ENCODE measurements at places on chromosomes 16 and 17.

DNA sequence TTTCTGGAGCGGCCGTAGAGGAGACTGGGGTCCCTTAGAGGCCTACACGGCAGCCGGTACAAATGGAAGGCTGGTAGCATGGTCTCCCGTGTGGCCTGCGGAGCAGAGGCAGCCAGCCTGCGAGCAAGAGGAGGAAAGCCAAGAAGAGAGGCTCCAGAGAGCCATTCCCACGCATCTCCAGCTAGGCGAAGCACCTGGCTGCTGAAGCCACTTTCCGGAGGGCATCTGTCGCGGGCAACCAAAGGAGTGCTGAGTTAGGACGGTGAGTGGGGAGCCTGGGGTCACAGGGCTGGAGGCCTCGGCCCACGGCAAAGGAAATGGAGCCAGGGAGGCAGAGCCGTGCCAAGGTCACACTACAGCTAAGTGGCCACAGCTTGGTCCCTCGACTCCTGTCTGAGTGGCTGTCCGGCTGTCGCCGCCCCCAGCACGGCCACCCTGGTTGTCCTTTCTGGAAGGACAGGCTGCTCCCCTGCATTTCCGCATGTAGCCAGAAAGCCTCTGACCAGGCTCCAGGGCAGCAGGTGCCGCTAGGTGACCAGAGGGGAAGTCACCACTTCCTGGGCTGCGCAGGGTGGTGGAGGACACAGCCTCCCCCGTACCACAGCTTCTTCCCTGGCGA lies 33.7 kb downstream of the ENGASE start:
- no peak for DNase-seq

GRCh38 chr16:20676268-20676825 lies 21.1 kb downstream of the ACSM1 start:
- DNase-seq: no peak

DNA sequence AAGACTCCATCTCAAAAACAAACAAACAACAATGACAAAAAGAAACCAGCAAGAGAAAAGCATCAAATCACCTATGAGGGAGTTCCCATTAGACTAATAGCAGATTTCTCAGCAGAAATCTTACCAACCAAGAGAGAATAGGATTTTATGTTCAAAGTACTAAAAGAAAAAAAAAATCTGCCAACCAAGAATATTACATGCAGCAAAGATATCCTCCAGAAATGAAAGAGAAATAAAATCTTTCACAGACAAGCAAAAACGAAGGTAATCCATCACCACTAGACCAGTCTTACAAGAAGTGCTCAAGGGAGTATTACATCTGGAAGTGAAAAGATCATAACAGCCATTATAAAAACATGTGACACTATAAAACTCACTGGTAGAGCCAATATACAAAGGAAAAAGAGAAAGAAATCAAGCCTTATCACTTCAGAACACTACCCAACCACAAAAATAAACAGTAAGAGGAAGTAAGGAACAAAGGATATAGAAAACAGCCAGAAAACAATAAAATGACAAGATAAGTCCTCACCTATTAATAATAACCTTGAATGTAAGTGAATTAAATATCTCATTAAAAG lies 66.3 kb downstream of the STX8 start:
- DNase-seq: no peak

GRCh38 chr17:50679008-50679544 lies 28.6 kb downstream of the ANKRD40 start:
- DNase-seq: no peak

DNA sequence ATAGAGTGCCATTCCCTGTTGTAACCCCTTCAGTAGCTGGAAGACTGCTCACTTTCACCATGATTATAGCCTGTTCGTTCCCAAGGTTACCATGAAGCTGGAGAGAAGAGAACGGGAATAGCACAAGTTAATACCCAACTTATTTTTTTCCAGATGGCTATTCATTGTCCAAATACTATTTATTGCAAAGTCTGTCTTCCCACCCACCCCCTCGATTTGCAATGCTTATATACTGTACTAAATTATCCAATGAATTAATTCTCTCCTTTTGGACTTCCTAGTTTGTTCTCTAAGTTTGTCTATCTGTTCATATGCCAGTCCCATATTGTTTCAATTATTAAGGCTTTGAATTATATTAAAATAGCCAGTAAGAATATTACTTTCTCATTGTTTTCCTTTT lies 231.0 kb downstream of the RAB11FIP4 start:
- DNase-seq: no peak

GRCh38 chr17:75412455-75413317 lies 7.2 kb upstream of the GRB2 start:
- DNase-seq: peak; percentile 47

DNA sequence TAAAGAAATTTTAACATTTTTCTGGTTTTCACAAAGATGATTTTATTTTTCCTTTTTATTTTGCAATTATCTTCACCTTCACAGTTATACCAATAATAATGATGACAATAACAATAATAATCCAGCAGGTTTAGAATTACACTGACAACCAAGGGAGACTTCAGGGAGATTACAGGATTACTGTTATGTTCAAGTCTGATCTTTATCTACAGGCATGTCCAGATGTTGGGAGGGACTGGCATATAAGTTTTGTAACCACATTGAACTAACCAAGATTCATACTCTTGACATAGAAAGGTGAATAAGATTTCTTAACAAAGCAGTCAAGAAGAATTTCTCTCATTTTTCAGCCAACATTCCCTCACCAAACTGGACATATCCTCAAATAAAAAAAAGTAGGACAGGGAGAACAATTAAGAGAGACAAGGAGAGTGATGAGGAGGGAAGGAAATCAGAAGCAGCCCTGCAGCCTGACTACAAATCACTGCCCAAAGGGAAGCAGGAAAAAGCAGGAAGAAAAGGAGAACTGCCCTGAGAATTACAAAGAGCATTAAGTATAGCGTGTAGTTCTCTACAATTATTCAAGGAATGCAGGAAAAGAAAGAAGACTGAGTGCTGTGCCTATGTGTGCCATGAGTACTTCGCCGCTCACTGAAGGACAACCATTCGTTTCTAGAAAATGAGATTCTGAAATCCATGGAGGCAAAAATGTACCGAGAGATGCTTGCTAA lies 155.7 kb upstream of the C17orf78 start:
- DNase-seq: no peak

DNA sequence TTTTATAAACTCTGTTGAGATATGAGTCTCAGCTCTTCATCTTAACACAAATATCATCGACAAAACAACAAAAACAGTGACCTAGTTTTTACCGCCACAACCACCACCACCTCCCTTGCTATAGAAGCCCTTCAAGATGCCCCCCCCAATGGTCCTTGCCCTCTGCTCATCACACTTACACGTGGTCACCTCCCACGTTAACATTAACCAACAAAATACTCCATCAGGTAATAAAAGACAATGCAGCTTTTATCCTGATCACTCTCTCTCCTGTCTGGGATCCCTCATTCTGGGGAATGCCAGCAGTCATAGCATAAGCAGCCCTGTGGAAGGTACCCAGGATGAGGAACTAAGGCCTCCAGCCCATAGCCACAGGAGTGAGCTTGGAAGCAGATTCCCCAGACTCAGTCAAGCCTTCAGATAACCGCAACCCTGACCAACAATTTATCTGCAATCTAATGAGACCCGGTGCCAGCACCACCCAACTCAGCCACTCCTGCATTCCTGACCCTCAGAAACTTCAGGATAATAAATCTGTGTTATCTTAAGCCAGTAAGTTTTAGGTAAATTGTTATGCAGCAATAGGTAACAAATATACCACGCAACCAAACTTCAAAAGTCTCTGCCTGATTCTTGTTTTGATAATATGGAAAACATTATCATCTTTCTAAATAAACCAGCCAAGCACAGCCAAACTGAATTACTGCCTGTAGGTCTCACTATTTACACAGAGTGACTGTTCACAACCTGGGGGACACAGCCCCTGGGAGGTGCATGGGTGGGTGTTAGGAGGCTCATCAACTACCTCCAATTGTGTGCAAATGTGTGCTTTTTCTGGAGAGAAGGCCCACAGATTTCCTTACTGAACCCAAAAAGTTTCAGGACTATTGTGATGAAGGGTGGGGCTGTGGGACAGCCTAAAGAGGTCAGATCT lies 6.1 kb downstream of the PECAM1 start:
- DNase-seq: no peak

GRCh38 chr17:66807182-66807581 lies 27.7 kb upstream of the CACNG5 start:
- DNase-seq: no peak

DNA sequence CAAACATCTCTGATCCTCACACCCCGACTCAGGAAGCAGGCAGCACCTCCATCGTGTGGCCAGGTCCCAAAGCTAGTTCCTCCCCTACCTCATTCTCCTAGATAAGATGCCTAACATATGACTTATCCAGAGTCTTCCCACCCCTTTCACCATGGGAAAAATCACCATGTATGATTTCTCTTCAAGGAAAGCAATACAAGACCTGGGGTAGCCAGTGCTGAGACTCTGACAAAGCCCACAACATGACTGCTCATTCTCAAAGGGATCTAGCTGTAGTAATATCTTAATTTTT lies 45.1 kb downstream of the CMTM4 start:
- no peak for DNase-seq

GRCh38 chr16:20051147-20051546 lies 22.5 kb downstream of the GPR139 start:
- no peak for DNase-seq

- no peak for DNase-seq
Measured at GRCh38 chr16:72677662-72678447, 370.1 kb downstream of the ZFHX3 start.

DNA sequence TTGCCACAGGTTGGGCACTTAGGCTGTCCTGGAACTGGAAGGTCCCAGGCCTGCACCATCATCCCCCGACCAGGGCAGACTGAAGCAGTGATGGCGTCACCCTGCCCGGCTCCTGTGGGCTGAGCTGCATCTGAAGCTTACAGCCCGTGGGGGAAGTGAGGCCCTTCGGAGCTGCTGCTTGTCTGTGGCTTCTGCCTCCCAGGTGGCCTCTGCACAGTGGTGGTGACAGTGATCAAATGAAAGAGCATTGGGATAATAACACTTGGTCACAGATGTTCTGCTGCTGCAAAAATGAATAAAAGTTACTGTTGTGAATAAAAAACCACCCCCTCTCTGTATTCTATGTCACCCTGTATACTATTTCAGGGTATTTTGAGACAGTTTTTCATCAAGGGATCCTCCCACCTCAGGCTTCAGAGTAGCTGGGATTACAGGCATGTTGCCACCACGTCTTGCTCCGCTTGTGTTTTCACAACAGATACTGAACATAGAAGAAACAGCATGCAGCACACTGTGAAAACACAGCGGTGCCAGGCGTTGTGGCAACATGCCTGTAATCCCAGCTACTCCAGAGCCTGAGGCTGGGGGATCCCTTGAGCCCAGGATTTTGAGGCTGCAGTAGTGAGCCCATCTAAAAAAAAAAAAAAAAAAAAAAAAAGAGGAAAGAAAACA lies 165.0 kb downstream of the LGALS9B start:
- no peak for DNase-seq

DNA sequence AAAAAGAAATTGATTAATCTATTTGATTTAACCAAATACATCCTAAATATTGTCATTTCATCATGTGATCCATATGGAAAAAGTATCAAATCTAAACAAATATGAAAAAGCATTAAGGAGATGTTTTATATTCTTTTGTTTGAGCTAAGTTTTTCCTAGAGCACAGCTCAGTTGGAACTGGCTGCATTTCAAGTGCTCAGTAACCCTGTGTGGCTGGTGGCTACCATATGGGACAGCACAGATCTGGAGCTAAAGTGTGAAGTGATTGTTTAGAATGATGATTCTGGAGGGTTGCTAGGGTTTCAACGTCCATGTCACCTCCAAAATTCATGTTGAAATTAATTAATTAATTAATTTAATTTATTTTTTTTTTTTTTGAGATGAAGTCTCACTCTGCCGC lies 137.5 kb downstream of the XYLT1 start:
- peak; percentile 12 for DNase-seq

- DNase-seq: peak; percentile 88
Measured at GRCh38 chr17:70394473-70395232, 225.3 kb downstream of the KCNJ2 start.

DNA sequence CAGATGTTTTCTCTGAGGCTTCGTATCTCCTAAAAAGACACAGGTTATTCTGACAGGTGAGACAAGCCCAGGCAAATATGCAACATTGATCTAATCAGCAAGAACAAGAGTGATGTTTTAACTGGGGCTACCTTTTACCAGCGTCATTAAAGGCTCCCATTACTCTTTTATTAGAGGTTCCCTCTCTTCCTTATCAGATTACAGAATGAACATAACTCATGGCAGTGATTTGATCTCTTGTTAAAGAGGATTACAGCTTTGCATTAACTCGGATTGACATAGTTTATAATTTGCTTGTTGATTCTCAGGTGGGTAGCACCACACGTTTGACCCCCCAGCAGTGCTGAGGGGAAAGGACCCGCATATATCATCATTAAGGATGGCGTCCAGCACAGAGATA lies 90.5 kb downstream of the AATF start:
- no peak for DNase-seq

GRCh38 chr16:54930869-54931119 lies 129 bp downstream of the IRX5 start:
- no peak for DNase-seq

- DNase-seq: no peak
Measured at GRCh38 chr16:87671715-87672270, 69.5 kb downstream of the JPH3 start.

DNA sequence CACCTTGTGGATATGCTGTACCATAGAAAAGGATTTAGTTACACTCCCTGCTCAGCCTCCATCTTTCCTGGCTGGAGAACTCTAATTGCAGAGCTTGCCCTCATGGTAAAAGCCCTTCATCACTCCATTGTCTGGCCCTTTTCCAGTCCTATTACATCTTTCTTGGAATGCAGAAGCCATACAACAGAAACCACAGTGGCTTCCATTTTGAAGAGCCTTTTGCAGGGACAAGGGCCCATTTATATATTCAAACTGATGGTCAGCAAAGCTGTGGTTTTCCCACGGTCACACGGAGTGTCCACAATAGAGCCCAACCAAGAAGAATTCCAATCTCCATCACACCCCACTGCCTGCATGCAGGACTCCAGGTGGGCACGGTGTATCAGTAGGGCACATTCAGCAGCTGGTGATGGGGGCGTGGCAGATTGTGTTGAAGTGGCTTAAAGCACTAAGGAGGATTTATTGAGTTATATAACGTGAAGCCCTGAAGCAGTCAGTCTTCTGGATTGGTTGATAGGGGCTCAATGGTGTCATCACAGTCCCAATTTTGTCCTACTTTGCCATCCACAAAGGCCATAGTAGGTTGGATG lies 20.3 kb downstream of the COPRS start:
- no peak for DNase-seq

GRCh38 chr17:59254742-59255141 lies 34.4 kb downstream of the GDPD1 start:
- DNase-seq: no peak

DNA sequence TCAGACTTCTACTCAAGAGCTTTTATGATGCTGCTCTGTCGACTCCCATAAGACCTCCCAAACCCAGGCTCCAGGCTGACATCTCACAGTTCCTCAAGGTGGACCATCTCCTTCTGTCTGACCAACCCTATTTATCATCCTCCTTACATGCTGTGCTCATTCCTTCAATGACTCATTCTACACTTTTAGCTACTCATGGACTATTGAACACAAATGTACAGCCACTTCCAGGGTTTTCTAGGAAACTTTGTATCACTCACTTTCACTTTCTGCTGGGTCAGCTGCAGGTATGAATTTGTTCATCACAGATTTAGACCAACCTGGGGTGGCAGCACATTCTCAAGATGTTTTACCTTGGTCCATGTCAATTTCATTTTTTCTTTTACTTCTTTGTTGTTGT lies 162.4 kb upstream of the FAM20A start:
- no peak for DNase-seq
